Activated CD4-positive, alpha-beta memory T cell treated with anti-CD3 and anti-CD28 coated beads, Interleukin-2, amount 10 ng/mL, durations not matched to agents 7 days and 5 days (primary cell): ENCODE measurements at places on chromosomes 2 and 18. TPM values are rescaled to one million over a fixed set of nuclear protein-coding genes. Genes with fewer than 3 reads are reported as not detected.

The ZNF521 gene
- total RNA-seq = not detected

The PJVK gene
- total RNA-seq = 1.1 TPM

The DSEL gene
- 0.18 TPM for total RNA-seq

The SH3BP4 gene
- total RNA-seq = 0.08 TPM

The SLC8A1 gene
- 0.25 TPM for total RNA-seq
